ENCODE measurements at places on chromosomes 2 and 18. TPM values are rescaled to one million over a fixed set of nuclear protein-coding genes. Genes with fewer than 3 reads are reported as not detected.
A peak's percentile ranks its signal among the peaks of the same experiment; 100 is the strongest.

DNA sequence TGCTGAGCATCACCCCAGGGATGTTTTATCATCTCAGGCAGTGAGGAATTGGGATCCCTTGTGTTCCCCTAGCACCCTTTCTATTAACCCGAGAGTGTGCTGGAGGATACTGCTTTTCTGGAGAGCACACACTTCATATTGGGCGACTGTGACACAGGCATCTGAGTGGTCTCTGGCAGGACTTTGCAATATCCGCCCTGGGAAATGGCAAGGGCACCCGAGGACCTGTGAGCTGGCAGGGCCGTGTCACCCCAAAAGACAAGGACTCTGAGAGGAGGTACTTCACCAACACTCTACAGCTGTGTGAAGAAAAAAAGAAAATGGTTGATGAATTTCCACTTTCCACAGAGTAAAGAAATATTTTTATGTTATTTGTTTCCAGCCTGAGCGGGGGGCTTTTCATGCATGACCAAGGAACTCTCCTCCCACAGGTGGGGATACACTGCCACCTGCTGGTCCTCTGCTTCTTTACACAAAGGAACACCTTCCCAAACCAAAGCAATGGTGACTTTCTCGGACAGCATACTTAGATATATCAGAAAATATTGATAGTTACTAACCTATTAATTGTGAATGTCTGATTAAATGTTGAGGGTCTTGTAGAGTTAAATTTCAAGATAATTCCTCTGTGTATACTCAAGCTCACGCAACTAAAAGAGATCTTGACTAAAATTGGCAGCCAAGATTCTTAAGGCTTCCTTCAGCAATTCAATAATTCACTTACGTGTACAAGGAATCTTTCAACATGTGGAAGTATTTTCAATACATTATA lies 45.9 kb upstream of the REG3G start:
- peak; percentile 2 for DNase-seq

GRCh38 chr2:101534149-101534611 lies 59.3 kb upstream of the RFX8 start:
- DNase-seq = no peak

DNA sequence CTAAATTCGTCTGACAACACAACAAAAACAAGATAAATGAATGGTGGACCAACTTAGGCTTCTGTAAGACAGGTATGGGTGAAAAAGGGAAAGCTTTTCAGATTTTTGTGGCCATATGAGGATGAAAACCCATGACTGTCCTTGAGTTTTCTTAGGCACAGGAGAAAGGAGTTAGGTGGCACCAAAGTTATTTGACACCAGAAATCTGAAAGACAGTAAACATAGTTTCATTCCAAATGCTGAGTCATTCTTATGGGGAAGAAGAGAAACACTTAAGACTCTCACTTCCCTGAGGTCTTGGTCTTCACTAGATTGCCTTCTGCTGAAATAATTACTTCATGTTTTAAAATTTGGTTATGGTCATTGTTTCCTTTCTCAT lies 5.2 kb upstream of the GPD2 start:
- DNase-seq = peak; percentile 72

RPIA gene
- total RNA-seq = 6.8 TPM

DNA sequence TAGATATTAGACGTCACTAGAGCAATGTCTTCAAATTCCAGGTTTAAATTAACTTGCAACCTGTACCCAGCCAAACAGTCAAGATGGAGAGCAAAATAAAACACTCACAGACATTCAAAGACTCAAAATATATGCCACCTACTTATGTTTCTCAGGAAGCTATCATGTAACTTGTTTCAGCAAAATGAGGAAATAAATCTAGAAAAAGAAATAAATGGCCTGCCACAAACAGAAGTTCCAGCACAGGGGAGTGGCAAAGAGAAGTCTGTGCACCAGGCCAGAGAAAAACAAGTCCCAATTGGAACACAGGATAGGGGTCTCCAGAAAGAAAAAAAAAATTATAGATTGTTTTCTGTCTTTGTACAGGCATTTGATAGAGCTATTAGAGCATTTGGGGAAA lies 96.7 kb downstream of the LRP2 start:
- DNase-seq = no peak

GRCh38 chr2:102438111-102438510 lies 15.2 kb downstream of the IL18RAP start:
- DNase-seq = no peak

RGPD4 gene
- not detected for total RNA-seq

DNA sequence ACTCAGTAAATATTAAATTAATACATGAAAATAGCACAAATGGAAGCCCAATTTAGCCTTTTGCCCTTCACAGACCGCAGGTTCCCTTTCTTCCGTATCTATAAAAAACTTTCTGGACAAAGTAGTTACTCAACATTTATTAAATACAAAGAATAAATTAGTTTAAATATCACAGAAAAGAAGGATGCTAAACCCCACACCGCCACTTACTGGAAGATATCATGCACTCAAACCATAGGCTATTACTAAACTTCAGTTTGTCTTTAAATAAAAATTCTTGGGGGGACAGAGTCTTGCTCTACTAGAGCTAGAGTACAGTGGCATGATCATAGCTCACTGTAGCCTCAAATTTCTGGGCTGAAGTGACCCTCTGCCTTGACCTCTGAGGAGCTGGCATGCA lies 120.7 kb upstream of the FHL2 start:
- DNase-seq = peak; percentile 38

DSG4 gene
- total RNA-seq = not detected

DNA sequence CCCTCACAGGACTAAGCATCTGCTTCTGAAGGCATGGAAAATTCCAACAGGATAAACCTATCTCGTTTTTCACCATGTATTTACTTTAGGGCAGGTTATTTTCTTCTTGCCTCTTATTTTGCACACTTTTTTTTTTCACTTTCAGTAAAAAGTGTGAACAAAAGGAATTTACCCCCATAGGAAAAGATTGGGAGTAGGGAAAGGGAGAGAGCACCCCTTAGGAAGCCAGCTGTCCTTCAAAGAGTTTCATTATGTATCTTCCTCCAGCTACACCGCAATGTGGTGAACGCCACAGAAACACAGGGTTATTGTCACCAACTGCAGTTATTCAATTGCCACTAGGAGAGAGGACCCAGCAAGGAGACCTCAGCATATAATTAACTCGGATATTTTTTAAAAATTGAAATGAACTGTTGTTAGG lies 286.2 kb upstream of the VRK2 start:
- DNase-seq = no peak

- no peak for DNase-seq
Measured at GRCh38 chr2:33484042-33484621, 7.7 kb downstream of the RASGRP3 start.

- peak; percentile 84 for DNase-seq
Measured at GRCh38 chr2:231241755-231242507, 43.5 kb downstream of the ARMC9 start.

ABCB11 gene
- under 0.01 TPM for total RNA-seq

DNA sequence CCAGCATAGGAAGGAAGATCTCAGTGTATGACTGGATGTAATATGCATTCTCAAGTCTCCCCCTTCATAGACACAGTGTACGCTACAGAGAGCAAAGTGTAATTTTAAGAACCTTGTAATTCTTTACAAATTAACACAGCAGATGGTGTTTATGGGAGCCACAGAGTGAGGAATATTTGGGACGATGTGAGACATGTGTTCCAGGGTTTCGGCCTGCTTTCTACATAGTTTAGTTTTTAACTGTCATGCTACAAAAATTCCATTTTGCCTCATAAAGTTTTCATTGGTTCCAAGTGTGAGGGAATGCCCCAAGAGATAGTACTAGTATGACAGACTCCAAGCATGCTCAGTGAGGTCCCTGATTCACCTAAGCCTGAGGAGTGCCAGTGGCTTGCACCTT lies 76.2 kb upstream of the LRRTM1 start:
- DNase-seq = peak; percentile 35

GRCh38 chr2:234952270-234953115 lies 676 bp downstream of the SH3BP4 start:
- DNase-seq = no peak

- DNase-seq = no peak
Measured at GRCh38 chr2:180133736-180134135, 126.6 kb upstream of the CWC22 start.

- DNase-seq = peak; percentile 41
Measured at GRCh38 chr2:80001701-80002101, 302.9 kb downstream of the LRRTM1 start.

DNA sequence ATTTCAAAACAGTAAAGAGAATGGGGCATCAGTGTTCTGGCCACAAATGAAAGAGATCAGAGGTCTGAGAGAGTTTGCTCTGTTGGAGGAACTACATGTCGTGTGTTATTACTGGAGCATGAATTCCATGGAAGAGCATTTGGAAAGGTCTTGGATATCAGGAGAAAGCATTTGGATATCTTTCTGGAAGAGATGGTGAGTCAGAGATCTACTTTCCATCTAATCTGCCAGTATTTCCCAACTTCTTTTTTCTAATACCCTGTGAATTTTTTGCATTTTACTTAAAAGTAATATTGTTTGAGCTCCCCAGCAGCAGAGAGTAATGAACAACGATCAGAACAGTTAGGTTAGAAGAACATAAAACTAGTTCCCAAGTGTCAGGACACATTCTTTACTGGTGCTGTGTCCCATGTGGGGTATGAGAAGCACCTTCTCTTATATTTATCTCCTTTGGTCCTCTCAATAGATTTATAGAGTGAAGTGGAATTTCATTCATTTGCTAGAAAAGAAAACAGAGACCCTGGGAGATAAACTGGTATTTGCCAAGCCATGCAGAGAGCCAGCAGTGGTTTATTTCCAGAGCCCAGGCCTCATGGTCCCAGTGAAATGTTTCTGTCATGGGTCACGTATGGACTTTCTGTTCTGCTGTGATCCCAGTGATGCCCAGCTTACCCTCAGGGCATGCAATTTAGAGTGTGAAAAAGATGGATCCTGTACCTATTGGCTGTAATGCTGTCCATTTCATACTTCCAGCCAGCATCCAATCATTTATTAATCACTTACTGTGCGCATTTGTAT lies 130.8 kb upstream of the NT5C1B start:
- DNase-seq = peak; percentile 57

- DNase-seq = no peak
Measured at GRCh38 chr2:85990084-85990483, 101.3 kb upstream of the ST3GAL5 start.

- peak; percentile 38 for DNase-seq
Measured at GRCh38 chr2:71070294-71071093, 2.0 kb downstream of the NAGK start.

TBR1 gene
- total RNA-seq = under 0.01 TPM

GRCh38 chr18:10518595-10519255 lies 7.1 kb upstream of the NAPG start:
- DNase-seq = peak; percentile 73

DNA sequence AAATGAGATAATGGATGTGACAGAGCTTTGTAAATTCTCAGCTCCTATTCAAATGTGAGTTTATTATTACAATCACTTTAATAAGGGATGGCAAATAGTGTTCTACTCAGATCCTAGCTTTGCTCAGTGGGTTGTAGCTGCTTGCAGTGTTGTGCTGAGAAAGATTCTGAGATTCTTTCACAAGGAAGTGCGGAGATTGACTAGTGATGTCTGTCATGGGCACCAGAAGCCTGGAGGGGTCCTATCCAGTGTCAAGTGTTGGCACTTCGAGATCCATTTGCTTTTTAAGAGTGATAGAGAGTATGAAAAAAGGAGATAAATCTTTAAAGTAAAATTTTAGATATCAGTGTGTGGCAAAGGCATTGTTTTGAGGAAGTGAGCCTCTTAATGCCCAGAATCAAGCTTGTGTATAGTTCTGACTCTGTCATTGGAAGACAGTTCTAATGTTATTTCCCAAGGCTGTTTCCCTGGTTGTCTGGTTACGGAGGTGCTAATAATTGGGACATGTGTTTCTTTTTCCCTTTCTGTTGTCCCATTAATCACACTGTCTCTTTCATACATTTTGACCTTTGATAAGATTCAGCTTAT lies 181.7 kb upstream of the SPRED2 start:
- DNase-seq = no peak

BOLL gene
- total RNA-seq = not detected

CXCR4 gene
- not detected for total RNA-seq

GRCh38 chr2:151716721-151717120 lies 17.6 kb downstream of the NEB start:
- DNase-seq = no peak

- DNase-seq = peak; percentile 70
Measured at GRCh38 chr2:195820373-195820772, 163.3 kb downstream of the SLC39A10 start.

DNA sequence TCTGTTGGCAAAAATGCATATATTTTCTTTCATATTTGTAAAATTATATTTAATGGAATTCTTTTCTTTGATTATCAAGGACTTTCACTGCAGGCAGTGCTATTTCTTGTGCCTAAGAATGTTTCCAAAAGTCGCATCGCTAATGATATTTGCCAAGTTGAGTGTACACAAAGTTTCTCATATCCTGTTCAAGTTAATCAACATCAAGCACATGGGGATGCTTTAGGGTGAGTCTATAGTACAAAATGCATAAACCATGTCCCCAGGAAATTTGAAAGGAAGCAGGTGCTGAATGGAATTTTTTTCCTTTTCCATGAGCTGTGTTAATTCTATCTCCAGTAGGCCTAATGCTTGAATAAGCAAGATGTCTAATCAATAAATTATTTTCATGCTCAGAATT lies 129.7 kb downstream of the GALNT1 start:
- DNase-seq = no peak

DNA sequence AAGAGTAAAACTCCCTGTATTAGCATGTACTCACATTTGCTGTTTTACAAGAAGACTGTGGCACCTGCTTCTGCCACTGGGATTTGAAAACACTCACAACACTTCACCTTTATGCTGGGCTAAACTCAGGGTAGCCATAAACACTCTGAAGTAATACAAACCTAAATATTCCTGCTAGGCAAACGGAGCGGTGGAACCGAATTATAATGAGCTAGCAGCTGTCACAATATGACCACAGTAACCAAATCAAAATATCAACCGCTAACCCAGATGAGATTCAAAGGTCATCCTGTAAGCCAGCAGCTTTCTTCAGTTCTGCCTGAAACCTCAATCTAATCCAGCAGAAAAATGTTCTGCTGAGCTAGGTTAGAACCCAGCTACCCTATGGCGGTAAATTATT lies 132.1 kb downstream of the TCF4 start:
- no peak for DNase-seq

GRCh38 chr2:8119782-8120505 lies 561.9 kb upstream of the ID2 start:
- peak; percentile 14 for DNase-seq

TMX3 gene
- 152 TPM for total RNA-seq

- DNase-seq = peak; percentile 16
Measured at GRCh38 chr18:13136056-13136903, 82.3 kb upstream of the LDLRAD4 start.

DNA sequence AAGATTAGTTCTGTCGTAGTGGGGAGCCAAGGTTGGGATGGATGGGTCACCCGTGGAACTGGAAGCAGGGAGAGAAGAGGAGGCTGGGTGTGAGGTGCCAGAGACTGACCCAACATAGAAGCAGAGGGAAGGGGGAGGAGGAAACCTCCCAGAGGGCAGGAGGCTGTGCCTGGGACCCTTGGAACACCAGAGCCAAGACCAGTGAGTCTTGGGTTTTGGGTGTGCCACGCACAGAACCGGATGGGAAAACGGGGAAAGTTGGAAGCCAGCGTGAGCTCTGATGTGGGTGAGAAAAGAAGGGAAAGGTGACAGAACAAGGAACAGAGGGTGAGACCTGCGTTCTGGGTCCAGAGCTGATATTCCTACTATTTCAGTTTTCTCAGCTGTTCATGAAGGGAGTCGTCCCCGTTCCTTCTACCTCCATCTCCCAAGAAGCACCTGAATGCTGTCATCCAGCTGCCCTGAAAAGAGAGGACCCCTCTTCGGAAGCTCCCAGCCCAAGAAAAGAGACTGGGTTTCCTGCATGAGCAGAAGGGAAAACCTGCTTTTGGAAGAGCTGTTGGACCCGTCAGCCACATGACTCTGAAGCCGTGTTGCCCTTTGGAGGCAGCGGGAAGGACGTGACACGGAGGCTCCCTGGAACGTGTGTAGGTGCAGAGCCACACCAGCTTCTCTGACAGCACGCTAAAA lies 250.1 kb downstream of the NDUFA10 start:
- no peak for DNase-seq
